ENCODE measurements at places on chromosomes 12 and 14.

DNA sequence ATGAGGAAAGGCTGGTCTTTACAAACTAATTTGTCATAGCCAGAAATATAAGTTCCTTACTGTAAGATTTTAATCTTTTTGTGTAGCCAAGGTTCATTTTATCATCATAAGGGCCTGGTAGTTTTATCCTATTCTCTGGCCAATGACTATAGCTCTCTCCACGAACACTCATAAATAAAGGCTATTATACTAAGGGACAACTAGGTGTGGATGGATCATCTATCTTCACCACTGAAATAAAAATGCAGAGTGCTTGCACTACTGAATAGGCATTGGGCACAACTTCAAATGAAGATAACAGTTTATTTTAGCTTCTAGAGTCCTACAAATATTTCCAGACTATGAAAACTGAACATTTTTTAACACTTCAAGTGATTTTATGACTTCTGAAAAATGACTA is 698.6 kb downstream of the NOVA1 start:
- no peak for DNase-seq

DNA sequence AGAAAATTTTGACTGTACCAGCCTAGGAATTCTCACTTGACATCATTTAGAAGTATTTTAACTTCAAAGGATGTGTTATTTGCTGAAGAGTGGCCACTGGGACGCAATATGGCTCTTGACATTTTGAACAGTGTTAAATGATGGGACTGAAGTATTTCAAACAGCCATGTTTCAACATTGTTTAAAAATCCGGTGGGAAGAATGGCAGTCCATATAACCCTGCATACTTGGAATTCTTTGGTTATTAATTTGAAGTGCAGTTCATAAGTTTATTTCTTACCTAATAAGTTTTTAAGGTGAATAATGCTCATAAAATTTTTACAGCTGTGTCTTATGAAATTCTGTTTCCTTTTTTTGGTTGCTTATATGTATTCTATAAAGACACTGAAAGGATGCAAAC is 8.3 kb downstream of the TMTC2 start:
- DNase-seq = no peak

- DNase-seq = no peak
These were observed 47.2 kb upstream of the KITLG start for GRCh38 chr12:88627501-88627900.

GRCh38 chr12:58443273-58443980 is 476.9 kb downstream of the LRIG3 start:
- DNase-seq = no peak

DNA sequence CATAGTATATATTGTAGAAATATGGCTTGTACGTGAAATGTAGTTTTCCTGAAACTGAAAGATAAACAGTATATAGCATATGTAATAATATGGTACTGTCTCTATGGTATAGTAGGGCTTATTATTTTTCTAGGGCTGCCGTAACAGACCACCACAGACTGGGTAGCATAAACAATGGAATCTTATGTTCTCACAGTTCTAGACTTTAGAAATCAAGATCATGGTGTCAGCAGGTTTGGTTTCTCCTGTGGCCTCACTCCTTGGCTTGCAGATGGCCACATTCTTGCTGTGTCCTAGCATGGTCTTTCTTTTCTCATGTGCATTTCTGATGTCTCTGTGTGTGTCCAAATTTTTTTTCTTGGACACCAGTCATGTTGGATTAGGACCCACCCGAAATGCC is 155.8 kb downstream of the TMTC2 start:
- DNase-seq = no peak

DNA sequence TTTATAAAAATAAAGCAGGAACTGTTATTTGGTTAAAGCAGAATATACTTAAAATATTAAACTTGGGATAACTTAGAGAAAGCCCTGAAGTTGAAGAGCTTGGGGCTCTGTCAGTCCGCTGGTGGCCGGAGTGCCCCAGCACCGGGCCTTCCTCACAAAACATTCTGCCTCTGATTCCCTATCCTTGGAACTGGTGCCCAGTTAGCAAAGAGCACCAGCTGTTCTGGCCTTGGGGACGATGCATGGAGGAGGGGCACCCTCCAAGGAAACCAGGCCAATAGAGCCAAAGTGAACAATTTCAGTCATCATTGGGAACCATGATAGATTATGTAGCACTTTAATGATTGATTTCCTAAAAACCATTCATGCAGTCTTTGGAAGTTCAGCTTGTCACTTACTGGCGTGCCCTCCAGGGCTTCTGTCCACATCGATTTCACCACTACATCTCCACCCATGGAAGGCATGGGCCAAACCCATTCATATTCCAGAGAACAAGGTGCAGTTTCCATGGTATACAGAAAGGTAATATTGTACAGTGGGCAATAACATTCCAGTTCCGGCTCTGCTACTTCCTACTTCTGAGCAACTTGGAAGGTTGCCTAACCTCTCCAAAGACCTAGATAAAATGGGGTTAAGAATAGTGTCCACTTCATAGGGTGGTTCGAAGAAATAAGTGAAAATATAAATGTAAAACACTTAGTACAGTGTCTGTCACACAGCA is 145.9 kb downstream of the ETV6 start:
- no peak for DNase-seq

DNA sequence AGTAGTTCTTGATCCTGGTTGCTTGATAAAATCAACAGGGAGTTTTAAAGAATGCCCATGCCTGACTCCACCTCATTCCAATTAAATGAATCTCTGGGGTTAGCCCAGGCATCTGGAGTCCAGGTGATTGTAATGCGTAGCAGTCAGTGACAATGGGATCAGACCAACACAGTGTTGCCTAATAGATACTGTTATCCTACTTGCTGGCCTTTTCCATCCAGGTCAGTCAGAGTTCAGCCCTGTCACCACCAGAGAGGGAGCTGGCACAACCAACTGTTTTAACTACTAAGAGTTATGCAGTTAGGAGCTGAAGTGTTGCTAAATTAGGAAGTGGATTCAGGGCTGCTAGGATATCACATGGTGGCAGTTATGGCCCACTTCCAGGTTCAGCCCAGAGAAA is 107.1 kb downstream of the GPR135 start:
- DNase-seq = no peak

DNA sequence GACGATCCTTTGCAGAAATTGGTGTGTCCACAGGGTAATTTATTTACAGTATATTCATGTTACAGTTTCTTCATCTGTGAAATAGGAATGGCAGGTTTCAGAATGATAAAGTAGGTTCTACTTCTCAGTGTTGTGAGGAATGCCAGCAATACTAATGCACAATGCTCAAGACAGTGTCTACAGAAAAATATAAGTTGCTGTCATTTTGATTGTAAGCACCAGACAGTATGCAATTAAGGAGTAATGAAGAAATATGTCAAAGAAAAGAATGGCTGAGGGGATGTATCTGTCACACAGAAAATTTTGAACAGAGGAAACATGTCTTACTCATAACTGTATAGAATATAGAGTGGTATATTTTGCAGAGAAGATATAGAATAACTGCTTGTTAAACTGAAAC is 525.4 kb downstream of the GALC start:
- DNase-seq = no peak

DNA sequence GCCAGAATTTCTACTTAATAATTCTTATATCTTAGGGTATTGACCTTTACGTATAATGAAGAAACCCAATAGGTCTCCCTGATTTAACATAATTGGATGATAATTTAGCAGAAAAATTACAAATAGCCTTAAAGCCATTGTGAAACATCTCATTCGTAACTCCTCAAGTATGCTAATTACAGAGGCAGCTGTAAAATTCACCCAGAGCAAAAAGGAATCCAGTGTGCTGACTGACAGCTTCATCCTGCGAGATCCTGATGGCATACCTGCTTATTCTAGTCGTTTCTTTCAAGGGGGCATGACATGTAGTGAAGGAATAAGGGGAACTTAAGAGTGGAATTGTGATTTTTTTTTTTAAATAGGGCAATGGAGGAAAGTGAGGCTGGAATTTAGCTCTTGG is 291.5 kb downstream of the FUT8 start:
- no peak for DNase-seq

GRCh38 chr14:99318959-99319295 is 46.9 kb upstream of the BCL11B start:
- no peak for DNase-seq

GRCh38 chr12:105212438-105212837 is 23.5 kb downstream of the APPL2 start:
- DNase-seq = no peak

DNA sequence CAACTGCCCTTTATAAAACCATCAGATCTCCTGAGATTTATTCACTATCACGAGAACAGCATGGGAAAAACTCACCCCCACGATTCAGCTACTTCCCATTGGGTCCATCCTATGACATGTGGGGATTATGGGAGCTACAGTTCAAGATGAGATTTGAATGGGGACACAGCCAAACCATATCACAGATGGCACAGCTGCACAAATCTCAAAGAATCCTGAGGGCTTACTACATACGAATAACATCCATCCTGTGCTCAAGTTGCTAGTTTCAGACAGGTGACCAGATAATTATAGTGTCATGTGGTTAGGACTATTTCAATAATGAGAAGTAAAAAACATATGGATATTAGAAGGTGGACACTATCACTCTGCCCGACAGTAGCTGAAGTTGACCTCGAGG is 211.2 kb downstream of the NUAK1 start:
- DNase-seq = no peak

DNA sequence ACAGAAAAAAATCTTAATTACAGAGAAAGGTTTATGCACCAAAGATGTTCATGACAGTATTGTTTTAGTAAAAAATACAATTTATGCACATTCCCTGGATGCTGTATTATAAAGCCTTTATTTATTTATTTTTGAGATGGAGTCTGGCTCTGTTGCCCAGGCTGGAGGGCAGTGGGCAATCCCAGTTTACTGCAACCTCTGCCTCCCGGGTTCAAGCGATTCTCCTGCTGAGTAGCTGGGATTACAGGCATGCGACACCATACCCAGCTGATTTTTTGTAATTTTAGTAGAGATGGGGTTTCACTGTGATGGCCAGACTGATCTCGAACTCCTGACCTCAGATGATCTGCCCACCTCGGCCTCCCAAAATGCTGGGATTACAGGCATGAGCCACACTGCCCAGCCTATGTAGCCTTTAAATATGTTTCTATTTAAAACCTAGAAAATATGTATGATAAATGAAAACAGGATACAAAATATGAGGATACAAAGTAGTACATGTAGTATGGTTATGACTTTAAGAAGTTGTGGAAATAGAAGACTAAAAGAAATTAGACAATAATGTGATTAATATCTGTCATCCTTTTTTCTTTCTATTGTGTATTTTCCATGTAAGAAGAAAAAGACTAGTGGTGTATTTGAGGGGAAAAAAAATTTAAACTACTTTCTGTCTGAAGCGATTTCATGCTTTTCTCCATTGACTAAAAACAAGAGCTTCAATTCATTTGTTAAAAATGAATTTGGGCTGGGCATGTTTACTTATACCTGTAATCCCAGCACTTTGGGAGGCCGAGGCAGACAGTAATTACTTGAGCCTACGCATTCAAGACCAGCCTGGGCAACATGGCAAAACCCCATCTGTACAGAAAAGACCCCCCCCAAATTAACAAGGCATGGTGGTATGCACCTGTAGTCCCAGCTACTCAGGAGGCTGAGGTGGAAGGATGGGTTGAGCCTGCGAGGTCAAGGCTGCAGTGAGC is 13.1 kb downstream of the ATF1 start:
- no peak for DNase-seq

DNA sequence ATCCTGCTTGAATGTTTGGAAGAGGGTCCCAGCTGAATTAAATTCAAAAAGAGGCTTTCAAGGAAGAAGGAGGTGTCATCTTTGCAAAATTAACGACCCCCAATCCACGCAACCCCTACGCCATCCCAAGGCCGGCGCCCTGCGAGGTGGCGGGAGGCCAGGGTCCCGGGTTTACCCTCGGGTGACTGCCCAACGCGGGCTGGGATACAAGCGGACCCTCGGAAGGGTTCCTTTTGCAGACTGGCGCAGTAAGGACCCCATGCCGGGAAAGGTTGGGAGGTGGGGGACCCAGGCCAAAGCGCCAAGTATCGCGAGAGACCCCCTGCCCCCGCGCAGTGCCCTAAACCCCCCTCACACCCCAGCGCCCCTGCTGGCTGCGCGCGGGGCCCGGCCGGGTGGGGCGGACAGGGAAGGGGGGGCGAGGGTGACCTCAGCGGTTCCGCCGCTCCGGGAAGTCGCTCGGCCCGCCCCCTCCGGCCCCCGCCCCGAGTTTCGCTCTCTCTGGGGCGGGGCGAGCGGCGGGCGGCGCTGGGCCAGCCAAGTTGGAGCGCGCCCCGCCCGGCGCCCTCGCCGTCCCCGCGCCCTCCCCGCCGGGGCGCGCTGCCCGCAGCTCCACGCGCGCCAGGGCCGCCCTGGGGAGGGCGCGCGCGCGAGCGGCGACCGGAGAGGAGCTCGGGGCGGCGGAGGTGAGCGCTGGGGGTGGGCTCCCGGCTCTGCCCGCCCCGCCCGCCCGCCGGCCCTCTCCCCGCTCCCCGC is 708 bp upstream of the ZBTB42 start:
- DNase-seq = peak; percentile 95

DNA sequence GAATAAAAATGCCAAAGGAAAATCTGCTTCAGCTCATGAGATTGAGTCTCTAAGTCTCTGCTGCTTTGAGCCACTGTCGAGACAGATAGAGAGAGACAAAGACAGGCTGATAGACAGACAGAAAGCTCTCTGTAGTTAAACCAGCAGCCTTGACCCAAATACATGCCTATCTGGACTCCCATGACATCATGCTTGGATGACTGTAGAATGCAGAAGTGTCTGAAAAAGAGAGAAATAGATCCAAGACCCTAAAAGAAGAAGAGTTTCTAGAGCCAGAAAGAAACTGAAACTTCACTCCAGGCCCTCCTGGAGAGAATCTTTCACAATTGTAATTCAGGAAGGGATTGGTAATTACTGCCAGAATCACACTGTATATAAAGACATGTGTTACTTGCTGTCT is 122.6 kb upstream of the PLXNC1 start:
- no peak for DNase-seq

GRCh38 chr12:18327036-18327435 is 65.7 kb downstream of the PIK3C2G start:
- no peak for DNase-seq

DNA sequence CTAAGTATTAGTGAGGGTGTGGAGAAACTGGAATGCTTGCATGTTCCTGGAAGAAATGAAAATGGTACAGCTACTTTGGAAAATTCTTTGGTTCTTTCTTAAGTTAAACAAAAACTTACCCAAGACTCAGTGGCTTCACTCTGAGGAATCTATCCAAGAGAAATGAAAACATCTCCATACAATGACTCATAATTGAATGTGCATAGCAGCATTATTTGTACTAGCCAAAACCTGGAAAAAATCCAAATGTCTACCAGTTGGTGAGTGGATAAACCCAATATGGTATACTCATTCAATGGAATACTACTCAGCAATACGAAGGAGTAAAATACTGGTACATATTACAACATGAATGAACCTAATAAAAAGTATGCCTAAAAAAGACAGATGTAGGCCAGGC is 18.0 kb upstream of the CRACR2A start:
- no peak for DNase-seq

- DNase-seq = no peak
These were observed 3.2 kb upstream of the ZNF839 start for GRCh38 chr14:102316338-102316742.

- no peak for DNase-seq
These were observed 993.9 kb downstream of the GALC start for GRCh38 chr14:86999036-86999435.

- no peak for DNase-seq
These were observed 11.2 kb upstream of the MAGOHB start for GRCh38 chr12:10624605-10625004.

- DNase-seq = no peak
These were observed 2.6 kb downstream of the RTL1 start for GRCh38 chr14:100900837-100901390.
